Hematopoietic multipotent progenitor cell (in vitro differentiated cells): ENCODE measurements at places on chromosomes 2 and 18. TPM values are rescaled to one million over a fixed set of nuclear protein-coding genes. Genes with fewer than 3 reads are reported as not detected.

Gene DBI
- 23.2 TPM for total RNA-seq

Gene MEP1B
- not detected for total RNA-seq

Gene CYP26B1
- 0.81 TPM for total RNA-seq

DNA sequence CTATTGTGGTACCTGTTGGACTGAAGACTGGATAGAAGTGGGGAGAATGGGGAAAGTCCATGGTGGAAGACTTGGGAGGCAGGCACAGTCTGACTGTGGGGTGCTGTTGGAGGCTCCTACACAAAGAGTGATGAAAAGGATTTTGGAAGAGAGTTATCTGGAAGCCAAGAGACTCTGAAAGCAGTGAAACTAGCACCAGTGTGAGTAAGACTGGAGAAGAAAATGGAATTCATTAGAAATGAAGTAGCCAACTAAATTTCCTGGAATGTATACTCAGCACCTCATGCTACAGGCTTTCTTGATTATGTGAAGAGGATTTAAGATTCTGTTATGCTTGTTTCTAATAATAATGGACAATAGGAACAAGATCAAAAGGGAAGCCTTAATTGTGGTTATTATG lies 27.7 kb downstream of the ELP2 start:
- DNase-seq = no peak

GRCh38 chr18:32427084-32427900 lies 43.4 kb downstream of the GAREM1 start:
- no peak for DNase-seq

DNA sequence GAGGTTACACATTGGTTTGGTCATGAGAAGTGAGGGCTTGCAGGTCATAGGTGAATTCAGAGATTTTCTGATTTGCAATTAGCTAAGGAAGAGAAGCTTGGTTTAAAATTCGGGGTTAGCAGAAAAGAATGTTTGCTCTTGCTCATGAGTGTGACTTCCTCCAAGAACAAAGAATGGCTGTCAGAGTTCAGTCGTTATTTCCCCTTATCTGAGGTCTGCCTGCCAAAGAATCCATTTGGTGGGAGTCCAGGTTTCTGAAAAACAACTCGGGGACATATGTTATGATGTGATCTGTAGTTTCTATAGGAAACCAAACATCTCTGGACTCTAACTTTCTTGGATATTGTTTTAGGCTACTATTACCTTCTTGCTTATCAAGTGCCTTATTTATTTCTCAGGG lies 3.2 kb upstream of the UGT1A6 start:
- no peak for DNase-seq

GRCh38 chr2:18232731-18233438 lies 327.6 kb downstream of the RDH14 start:
- DNase-seq = no peak

DNA sequence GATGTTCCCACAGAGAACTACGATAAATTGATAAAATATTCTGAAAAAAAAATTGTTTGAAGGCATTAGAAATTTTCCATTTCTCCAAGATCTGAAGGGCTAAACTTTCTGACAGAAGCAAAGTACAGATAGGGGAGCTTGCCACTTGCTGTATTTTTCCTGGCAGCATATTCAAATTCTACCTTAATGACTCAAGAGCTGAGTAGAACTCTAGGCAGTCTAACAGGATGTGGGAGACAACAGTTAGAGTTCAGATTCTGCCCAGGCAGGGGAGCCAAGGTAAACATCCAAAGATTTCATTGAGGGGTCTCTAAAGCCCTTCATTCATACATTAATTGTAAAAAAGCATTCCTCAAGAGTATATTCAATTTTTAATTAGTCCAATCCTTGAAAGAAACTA lies 46.0 kb upstream of the RIT2 start:
- DNase-seq = no peak
